ENCODE measurements at places on chromosomes 7 and 10. TPM values are rescaled to one million over a fixed set of nuclear protein-coding genes. Genes with fewer than 3 reads are reported as not detected.
A peak's percentile ranks its signal among the peaks of the same experiment; 100 is the strongest.

DNA sequence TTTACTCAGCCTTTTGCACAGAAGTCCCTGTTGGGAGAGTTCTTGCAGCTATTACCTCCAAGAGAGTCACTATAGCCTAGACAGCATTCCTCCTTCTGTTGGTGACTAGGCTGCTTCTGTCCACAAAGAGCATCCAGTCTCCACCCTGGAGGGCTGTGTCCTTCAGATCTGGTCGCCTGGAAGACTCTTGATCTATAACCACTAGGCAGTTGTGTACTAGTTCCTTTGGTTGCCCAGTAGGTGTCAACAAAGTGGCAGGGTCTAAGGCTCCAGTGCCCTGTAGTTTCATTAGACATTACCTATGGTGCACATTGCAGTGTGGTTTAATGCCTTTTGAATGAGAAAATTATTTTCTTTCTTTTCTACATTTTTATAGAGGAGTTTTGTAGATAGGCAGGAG lies 11.3 kb upstream of the AKR1C2 start:
- DNase-seq = no peak

- no peak for DNase-seq
Observed at GRCh38 chr7:64873517-64873916, 29.6 kb upstream of the ZNF273 start.

DNA sequence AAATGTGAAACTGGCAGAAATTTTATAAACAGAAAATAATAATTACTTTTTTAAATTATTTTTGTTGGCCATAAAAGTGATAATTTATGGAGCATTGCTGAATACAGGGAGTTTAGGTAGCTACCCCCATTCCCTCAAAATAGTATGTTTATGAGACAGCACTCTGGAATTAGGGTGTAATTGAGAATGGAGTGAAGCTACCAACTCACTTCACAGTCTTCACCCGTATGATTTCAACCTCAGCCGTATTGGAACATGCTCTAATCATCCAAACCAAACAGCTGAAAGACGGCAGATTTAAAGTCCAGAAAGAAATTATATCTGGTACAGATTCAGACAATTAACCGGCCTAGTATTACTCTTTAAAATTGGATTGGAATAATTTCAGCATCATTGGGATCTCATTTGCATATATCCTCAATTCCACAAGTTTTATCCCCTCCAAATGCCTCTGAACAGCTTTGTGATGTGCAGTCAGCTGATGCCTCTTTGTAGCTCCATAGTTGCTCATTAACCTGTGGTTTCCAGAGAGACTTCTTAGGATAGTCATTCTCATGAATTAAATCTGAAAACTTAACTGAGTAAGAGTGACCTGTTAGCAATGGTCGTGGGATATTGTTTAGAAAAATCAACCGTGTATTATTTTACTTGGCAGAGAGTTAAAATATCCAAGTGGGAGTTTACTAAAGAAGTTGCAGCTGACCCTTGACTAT lies 59.1 kb upstream of the GJD4 start:
- DNase-seq = no peak

GRCh38 chr7:136034132-136034531 lies 57.0 kb upstream of the MTPN start:
- no peak for DNase-seq

GRCh38 chr7:157513162-157513621 lies 176.4 kb downstream of the DNAJB6 start:
- no peak for DNase-seq

DNA sequence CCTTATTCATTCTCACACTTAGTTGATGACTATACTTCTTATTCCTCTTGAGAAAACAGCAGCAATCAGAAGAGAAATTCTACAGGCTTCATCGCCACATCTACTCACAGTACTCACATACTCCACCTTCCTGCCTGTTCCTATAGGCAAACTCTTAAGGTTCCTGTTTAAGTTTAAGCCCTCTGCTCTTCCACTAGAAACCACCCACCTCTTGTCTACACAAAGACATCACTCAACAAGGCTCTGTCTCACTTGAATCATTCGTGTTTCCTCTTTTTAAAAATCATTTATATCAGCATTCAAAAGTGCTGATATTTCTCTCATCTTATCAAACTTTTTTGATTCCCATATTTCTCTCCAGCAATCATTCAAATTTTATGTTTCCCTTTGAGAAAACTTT lies 85.5 kb upstream of the ADO start:
- DNase-seq = no peak

DNA sequence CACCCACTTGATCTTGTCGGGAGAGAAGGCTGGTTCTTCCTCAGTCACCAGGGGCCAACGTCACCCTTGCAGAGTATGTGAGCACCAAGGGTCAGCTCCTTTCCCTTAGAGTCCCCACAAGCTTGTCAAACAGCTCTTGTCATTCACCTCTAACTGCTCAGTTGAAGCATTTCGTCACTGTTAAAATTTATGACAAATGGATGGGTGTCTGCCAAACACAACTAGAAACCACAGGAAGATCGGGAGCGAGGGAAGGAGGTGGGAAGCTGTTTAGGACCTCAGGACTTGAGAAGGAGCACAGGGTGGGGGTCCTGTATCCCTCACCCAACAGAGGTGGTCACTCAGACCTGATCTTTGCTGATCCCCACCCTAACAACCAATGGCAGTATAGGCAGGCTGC lies 373.3 kb upstream of the IGFBP3 start:
- DNase-seq = no peak

- no peak for DNase-seq
Observed at GRCh38 chr10:17506856-17507471, 52.6 kb upstream of the ST8SIA6 start.

GRCh38 chr7:121744319-121744718 lies 128.6 kb upstream of the PTPRZ1 start:
- DNase-seq = no peak

GRCh38 chr10:99357691-99358090 lies 28.5 kb downstream of the CNNM1 start:
- no peak for DNase-seq

DNA sequence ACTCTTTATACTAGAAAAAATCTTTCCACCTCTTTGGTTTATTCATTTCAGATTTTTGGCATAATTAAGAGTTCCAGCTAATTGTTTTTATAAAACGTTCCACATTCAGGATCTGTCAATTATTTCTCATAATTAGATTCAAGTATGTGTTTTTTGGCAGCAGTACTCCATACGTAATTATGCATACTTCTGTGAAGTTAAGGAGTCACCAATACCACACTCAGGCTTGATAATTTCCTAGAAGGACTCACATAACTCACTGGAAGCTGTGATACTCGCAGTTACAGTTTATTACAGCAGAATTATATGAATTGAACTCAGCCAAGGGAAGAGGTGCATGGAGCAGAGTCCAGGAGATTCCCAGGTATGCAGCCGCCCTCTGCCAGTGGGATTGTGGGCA lies 290.5 kb upstream of the AKR1E2 start:
- no peak for DNase-seq

- DNase-seq = no peak
Observed at GRCh38 chr10:34504534-34504933, 310.6 kb downstream of the PARD3 start.

GRCh38 chr7:95608359-95609173 lies 12.2 kb upstream of the PDK4 start:
- peak; percentile 92 for DNase-seq

- peak; percentile 62 for DNase-seq
Observed at GRCh38 chr10:30784897-30785605, 155.5 kb upstream of the LYZL2 start.

DNA sequence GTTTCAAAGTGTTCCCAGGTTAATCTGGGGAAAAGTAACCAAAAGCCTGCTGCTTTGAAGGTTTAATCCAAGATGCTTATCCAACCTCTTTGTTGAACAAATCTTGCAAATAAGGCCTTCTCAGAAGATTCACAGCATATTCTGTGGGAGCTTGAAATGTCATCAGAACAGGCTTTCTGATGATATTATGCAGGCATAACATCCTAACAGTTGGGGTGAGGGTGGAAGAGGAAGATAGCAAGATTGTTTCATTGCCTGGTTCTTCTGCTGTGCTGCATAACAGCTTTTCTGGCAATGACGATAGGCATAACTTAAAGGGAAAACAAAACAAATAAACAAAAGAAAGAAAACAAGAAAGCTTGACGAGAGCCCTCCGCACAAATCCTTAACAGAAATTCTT lies 217.4 kb downstream of the PHF14 start:
- no peak for DNase-seq

DNA sequence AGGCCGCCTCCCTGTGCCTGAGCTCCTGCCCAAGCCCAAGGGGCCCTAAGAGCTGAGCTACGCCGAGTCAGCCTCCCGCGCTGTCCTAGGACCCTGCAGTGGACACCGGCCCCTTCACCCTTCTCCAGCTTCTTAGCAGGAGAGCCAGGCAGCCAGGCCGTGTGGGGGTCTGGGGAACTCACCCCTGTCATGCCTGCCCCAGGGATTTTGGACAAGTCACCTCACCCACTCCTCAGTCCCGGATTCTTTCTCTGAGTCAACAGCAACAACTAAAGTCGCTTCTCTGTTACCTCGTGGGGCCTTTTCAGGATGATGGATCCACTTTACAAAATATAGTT lies 79.3 kb downstream of the MKI67 start:
- DNase-seq = no peak

GRCh38 chr10:61543831-61544230 lies 90.7 kb upstream of the TMEM26 start:
- no peak for DNase-seq

DNA sequence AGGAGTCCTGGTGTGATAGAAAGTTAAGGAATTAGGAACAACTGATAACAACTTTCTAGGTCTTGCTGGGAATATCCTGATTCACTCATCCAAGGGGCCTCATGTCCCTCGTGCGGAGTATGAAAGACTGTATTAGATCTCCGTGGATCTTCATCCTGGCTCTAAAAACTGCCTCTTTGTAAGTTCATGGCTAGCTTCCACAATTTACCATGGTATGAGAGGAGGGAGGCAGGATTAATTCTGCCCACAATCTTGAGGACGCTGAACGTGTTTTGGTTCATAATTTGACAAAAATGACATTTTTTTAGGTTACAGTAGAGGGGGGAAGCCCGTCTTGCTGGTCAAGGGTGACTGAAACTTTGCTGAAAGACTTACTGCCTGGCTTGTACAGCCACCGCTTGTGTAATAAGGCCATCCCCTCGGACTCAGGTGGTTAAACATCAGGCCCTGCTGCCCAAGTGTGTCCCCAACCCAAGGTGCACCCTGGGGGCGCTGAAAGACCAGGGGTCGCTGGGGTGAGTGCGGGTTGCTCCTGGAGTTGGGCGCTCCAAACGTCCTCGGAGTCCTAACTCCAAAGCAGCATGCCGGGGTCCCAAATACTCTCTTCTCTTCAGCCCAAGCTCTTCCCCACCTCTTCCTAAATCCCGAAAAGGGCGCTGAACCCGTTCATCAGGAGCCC lies 733 bp downstream of the HIBADH start:
- DNase-seq = peak; percentile 38

- no peak for DNase-seq
Observed at GRCh38 chr7:128888039-128888755, 22.3 kb downstream of the KCP start.

DNA sequence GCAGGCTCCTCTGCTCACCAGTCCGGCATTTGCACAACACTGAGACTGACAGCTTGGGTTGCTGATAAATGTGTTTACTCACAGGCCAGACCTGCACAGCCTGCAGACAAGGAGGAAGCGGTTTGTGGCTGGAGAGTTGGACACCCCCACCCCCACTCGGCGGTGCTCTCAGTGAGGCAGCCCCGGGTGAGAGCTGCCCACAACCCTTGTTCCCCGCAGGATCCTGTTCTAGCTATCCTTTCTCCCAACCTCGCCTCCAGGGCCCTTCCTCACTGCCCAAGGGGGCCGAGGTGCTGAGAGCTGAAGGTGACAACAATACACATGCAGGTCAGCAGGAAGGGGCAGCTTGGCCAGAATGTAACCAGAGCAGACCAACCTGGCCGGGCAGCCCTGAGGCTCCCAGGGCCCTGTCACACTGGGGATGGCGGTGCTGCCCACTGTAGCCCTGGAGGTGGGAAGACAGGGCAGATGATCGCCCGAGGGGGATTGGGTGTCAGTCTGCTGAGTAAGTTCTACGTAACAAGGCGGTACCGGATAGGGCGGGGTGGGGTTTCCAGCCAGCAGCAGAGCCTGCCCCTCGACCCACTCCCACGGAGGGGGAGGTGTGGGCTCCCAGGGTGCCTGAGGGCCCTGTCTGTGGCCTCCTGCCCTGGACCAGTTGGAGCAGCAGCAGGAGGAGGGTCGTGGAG lies 2.1 kb upstream of the ADAM8 start:
- DNase-seq = no peak

GRCh38 chr7:87709258-87709657 lies 81.1 kb downstream of the RUNDC3B start:
- DNase-seq = no peak

GRCh38 chr10:43372765-43373361 lies 1.4 kb downstream of the FXYD4 start:
- DNase-seq = no peak

GRCh38 chr10:42989481-42989921 lies 87.4 kb upstream of the RET start:
- no peak for DNase-seq

GRCh38 chr7:30888747-30889146 lies 22.9 kb upstream of the AQP1 start:
- no peak for DNase-seq

DNA sequence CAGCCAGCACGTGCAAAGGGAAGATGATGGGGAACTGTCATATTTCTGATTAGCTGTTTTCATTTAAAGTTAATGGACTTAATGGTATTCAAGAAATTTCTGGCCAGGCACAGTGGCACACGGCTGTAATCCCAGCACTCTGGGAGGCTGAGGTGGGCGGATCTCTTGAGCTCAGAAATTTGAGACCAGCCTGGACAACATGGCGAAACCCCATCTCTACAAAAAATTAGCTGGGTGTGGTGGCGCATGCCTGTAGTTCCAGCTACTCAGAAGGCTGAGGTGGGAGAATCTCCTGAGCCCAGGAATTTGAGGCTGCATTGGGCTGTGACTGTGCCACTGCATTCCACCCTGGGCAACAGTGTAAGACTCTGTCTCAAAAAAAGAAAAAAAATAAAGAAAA lies 18.7 kb downstream of the STN1 start:
- DNase-seq = no peak

GRCh38 chr10:43576580-43576979 lies 2.2 kb upstream of the ZNF239 start:
- no peak for DNase-seq

DNA sequence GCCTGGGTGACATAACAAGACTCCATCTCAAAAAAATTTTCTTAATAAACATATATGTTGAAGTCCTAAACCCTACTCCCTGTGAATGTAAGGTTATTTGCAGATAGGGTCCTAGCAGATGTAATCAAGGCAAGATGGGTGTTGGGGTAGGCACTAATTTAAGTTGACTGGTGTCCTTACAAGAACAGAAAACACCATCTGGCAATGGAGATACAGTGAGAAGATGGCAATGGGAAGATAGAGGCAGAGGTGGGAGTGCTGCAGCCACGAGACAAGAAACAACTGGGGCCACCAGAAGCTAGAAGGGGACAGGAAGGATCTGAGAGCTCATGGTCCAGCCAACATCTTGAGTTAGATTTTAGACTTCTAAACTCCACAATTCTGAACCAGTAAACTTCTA lies 606.4 kb downstream of the CNTNAP2 start:
- DNase-seq = no peak

AOAH gene
- 2.3 TPM for polyA plus RNA-seq

NKX2-3 gene
- not detected for polyA plus RNA-seq

GPR26 gene
- polyA plus RNA-seq = not detected

MYH16 gene
- 0.17 TPM for polyA plus RNA-seq

ZNF804B gene
- polyA plus RNA-seq = 0.14 TPM

GBX1 gene
- polyA plus RNA-seq = not detected

TM9SF3 gene
- 179 TPM for polyA plus RNA-seq

CACNB2 gene
- 6.0 TPM for polyA plus RNA-seq

RNF32 gene
- polyA plus RNA-seq = 3.3 TPM

NME8 gene
- not detected for polyA plus RNA-seq

WNT16 gene
- 0.05 TPM for polyA plus RNA-seq

RBP3 gene
- 0.13 TPM for polyA plus RNA-seq

POU6F2 gene
- polyA plus RNA-seq = 0.35 TPM

C10orf105 gene
- polyA plus RNA-seq = 0.16 TPM

PDE1C gene
- polyA plus RNA-seq = 4.2 TPM

Measured in left renal cortex interstitium (tissue), 4 donors.